Retinal pigment epithelial cell (primary cell): ENCODE measurements at places on chromosomes 2 and 18.

GRCh38 chr2:39618736-39619135, 47.0 kb upstream of the TMEM178A start:
- no peak for DNase-seq

DNA sequence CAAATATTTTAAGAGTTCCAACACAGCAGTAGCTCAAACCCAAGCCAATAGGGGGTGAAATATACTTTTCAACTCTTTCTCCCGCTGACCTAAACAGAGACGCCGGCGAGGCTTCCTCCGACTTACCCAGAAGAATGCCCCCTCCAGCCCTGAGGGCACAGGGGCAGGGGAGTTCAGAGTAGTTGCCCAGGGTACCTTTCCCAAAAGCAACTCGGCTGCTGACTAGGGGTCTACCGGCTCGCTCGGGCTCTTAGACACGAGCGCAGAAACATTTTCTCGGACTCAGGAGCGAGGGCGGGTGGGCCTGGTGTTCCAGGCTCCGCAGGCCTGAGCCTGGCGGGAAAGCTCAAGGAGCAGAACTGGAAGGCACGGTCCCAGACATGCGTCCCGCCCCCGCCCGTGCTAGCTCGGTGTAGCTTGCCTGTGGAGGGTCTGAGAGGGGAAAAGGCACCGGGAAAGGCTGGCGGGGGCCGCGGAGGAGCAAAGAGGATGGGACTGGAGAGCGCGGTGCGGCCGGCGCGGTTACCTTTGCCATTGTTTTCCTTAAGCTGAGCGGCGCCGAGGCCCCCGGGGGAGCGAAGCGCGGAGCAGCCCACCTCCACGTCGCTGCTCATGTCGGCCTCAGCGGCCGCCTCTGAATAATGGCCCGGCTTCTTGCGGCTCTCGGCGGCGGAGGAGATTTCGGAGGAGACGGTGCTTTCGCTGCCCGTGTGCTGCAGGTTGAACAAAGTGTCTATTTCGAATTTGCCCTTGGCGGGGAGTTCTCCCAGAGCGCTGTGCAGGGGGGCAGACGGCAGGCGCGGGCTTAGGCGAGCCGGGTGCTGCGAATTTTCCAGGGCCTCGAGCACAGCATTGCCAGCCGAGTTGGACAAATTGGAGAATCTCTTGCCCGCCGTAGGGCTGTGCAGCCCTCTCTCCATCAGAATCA, 674 bp downstream of the EVX2 start:
- no peak for DNase-seq

DNA sequence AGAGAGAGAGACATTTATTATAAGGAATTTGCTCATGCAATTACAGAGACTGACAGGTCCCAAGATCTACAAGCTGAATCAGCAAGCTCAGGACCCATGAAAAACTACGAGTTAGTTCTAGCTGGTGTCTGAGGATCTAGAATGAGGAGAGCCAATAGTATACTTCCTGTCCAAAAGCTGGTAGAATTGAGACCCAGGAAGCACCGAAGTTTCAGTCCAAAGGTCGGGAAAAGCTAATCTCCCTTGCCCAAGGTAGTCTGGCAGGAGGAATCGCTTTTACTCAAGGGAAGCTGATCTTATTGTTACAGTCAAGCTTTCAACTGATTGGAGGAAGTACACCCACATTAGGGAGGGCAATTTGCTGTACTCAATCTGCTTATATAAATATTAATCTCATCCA, 389.6 kb downstream of the ADCYAP1 start:
- DNase-seq: no peak

DNA sequence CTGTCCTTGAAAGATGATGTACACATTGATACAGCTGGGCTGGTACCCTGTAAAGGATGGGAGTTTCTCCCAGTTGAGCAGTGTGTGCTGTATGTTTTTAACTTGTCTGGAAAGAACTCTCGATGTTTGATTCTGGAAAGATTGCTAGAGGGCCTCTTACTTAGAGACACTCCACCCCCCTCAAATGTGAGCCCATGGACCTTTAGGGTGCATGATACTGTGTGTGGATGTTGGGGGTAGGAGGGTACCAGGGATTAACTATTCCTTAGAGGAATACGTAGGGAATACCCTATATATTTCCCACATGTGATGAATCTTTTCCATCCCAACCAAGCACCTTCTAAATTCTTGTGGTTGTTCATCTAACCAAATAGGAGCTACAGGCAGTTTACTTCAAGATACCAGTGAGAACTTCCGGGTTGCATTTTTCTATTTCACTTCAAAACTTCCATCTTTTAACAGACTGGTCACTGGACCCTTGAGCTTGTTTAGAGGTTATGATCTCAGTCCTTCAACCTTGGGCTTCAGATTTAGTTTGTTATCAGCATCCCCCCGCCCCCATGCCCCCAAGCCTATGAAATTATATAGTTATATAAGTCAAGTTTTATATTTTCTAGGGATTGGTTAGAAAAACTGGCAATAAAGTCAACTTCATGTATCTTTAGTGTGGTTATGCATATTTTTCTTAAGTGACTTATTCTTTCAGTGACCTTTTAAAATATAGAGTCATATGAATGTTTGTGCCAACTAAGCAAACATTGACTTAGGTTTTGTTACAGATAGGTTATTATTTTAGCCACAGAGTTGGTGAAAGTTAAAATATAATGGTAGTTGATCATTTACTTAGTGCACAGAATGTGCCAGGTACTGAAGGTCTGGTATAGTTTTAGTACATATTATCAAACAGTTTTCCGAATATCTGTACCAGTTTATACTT, 18.2 kb downstream of the AFTPH start:
- DNase-seq: no peak

DNA sequence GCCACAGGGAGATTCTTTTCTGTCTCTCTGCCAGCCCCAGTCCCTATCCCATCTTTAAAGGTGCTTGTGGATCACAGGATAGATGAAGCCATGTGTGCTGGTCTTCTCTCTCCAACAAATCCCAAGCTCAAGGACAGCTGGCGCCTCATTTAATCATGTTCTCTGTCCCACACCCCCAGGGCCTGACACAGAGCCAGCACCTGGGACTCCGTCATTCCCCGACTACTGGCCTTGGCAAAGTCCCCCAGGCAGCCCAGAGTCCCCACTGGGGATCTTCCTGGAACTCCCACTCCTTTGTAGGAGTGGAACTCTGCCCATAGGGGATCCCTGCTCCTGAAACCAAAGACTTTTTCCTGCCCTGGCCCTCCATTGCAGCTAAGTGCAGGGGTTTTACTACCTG, 60.8 kb downstream of the MTHFD2 start:
- no peak for DNase-seq

DNA sequence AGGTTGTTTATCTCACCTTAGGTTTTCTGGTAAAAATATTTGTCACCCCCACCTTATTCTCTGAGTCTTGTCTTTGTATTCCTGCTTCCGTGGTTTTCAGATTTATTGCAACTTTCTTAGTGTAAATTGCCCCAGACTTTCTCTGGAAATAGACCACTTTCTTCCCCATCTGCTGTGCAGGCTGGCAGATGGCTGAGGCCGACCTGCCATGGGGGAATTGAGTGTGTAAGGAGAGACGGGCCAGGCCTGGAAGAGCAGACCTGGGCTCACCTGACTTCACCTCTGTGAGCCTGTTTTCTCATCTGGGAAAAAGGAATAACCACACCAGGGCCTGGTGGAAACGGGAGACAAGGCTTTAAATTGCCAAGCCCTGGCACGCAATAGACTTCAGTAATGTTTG, 44.9 kb downstream of the ACKR3 start:
- DNase-seq: no peak

DNA sequence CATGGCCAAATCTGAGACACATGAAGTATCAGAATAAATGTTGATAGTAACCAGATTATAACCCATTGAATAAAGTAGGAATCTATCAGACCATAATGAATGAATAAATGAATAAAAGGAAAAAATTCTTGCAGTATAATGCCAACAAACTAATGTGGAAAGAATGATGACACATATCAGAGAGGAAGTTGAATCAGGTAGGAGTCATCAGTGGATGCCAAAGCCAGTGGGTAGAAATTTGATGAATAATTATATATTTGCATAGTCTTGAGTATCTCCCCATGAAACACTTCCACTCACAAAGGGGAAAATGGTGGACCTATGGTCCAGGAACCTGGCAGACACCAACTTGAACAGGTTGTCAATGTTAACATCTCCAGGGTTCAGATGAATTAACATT, 68.6 kb downstream of the GALNT3 start:
- no peak for DNase-seq

DNA sequence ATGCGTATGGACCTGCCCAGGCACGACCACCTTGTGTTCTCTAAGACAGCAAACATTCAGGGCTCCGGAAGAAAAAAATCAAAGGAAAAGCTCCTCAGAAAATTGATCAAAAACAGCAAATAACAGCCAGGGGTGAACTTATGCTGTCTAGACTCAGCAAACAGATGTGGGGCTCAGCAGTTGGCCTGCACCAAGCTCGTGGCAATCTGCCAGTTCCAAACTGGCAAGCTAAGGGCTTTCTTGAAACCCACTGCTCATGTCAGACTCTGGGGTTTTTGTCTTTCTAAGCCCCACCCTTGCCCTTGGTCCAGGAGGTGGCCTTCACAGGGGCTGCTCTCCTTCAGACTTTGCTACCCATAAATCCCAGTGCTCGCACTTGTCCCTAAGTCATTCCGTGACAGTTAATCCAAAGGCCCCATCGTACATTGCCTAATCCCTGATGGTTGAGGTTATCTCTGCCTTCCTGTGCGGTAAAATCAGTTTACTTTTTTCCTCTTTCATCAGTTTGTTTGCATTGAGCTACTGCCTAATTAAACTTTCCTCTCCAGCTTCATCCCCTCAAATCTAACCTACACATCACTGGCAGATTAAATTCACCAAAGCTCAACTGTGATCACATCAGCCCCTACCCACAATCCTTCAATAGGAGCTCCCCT, 408.0 kb downstream of the LRATD1 start:
- no peak for DNase-seq

- DNase-seq: no peak
These were observed 210.9 kb downstream of the NDUFA10 start for GRCh38 chr2:239814116-239814860.

DNA sequence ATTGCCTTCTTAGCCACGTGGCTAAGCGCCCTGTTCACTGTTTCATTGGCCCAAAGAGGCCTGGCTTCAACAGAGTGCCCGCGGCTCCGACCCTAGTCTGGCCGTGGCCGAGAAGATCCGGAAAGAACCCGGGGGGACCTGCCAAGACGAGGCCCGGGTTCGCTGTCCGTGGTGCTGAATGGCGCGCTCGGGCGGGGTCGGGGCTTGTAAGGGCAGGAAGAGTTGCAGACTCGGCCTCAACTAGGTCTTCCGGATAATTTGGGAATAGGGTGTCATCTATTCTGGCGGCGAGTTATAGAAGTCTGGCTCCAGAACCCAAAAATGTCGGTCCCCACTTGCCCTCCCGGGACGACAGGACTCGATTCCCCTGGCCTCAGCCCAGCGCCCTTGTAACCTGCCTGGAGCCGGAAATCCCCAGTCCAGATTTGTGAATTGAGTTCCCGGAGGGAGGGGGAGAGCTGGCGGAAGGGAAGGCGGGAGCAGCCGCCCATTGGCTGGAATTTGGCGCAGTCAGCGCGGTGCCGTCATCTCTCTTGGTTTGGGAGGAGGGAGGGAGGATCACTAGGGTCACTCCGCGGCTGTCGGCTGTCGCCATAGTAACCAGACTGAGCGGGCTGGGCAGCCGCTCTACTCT, 3.5 kb downstream of the CDK5R2 start:
- DNase-seq: no peak

GRCh38 chr2:192536922-192537624, 342.3 kb upstream of the TMEFF2 start:
- DNase-seq: no peak

DNA sequence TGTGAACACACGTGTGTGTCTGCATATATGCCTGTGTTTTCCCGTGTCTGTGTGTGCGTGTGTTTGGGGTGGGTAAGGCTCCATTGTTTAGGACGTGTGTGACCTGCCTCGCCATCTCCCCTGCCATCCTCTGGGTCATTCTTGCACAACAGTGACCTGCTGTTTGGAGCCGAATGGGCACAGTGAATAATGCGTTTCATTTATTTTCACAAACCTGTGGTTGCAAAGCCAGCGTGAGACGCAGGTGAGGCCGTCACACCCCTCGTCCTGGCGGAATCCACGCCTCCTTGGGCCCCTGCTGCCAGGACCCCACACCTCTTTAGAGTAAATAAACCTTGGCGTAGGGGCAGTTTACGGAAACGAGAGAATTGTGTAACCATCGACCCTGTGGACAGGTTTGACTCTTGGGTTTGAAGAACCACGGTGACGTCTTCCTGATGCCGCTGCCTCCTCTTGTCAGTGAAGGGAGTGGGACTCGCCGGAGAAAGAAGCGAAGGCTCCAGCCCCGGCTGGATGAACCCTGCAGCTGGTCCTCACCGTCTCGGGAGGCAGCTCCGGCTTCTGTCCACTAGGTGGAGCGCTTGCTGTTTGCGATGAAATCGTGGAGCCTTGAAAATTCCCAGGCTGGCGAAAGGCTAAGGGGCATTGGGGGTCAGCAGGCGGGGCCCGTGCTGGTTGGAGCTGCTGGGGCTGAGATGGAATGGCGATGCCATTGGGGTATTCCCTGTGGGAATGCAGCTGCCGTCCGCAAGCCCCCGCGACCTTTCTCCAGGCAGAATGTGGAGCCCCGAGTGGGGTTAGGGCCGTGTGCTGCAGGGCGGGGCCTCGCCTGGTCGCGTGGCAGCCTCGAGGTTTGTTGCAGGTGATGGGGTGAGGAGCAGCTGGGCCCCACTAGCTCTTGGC, 81.1 kb downstream of the RTP5 start:
- DNase-seq: no peak

DNA sequence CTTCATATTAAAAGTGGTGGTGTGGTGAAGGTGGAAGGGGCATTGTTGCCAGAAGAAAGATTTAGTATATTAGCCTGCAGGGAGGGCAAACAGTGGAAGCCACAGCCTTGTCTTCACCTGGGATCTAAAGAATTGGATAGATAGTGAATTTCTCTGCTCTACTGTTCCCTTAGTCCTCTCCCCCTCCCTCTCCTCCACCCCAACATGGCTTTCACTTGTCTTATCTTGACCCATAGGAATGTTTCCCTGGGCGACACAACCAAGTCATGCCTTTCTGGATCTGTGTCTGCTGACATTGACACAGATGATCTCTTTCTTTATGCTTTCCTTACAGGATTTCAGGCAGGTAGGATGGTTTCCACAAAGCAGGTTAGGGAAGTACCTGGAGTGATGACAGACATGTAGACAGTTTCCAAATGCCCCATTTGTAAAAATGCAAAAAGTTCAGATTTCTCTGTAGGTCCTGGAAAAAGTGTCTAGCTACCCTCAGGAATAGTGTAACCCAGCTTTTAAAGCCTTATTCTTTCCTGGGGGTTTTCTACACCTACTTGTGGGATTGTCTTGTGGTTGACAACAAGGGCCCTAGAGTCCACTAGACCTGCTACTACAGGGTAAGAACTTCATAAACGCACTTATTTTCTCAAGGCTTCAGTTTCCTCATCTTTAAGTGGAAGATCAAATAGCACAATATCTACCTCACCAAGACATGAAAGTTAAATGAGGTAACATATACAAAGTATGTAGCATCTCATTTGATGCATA, 184.2 kb upstream of the SP5 start:
- DNase-seq: no peak

DNA sequence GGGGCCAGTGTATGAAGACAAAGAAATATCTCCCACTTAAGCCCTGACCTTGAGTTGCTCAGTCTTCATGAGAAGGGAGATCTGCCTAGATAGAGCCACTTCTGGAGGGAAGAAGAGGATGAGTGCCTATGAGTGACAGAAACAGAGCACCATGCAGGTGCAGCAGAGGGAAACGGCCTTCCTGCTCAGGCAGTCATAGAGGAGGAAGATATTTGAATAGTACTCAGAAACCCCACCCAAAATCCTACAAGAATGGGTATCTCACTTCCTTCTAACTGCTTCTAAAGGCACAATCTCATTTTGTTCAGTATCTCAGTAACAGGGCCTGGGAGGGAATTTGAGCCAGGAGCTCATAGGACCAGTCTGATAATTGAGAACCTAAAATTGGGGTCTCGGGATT, 339.3 kb downstream of the ALK start:
- no peak for DNase-seq

GRCh38 chr2:128505150-128505490, 186.5 kb upstream of the HS6ST1 start:
- DNase-seq: no peak
